ENCODE measurements at places on chromosomes 16 and 17.

DNA sequence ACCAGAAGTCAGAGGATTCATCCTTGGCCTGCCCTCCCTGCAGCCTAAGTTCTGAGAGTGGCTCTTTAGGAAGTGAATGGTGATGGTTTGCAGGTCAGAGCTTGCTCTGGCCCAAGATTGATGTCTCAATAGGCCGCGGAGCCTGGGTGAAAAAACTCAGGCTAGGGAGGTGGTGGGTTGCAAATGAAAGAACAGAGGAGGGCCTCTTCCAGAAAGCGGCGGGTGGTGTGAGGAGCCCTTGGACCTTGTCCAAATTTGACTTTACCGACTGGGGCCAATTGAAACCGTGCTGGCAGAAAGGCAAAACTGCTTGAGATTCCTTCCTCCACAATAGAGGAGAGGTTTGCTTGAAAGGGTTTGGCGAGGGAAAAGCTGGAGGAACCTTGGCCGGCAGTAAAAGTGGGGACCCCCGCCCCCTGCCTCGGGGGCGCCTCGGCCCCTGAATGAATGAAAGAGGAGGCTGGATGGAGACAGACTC, 331.3 kb downstream of the SEC14L1 start:
- no peak for DNase-seq

DNA sequence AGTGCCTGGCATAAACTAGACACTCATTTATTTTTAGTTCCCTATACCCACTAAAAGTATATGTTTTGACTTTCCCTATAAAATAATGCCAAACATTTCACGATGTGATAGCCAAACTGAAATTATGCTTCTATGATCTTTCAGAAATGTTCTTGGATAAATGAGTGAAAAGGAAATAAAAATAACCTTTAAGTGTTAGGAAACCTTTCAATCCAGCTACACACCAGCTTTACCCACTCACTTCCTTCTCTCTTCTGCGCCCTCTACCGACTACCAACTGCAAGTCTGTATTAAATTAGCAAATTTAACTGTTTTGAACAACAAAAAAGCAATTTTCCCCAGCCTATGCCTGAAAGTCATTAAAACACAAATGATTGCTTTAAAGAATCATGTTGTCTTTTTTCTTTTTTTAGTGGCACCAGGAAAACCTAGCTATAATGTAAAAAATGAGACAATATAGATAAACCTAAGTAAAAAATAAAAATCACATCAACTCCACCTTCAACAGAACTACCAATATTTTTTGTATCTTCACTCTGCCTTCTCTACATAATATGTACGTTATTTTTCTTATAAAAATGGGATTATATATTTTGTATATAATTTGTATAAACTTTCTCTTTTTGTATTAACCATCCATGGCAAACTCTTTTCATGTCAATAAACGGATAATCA, 13.2 kb upstream of the TMEM100 start:
- no peak for DNase-seq

DNA sequence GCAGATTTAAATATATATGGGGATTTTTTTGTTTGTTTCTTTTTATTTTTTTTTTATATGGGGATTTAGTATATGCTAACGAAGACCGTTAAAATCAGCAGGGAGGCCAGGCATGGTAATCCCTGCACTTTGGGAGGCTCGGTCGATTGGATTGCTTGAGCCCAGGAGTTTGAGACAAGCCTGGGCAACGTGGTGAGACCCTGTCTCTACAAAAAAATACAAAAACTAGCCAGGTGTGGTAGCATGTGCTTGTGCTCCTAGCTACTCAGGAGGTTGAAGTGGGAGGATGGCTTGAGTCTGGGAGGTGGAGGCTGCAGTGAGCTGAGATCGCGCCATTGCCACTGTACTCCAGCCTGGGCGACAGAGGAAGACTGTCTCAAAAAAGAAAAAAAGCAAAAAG, 22.3 kb upstream of the MEIOC start:
- no peak for DNase-seq

DNA sequence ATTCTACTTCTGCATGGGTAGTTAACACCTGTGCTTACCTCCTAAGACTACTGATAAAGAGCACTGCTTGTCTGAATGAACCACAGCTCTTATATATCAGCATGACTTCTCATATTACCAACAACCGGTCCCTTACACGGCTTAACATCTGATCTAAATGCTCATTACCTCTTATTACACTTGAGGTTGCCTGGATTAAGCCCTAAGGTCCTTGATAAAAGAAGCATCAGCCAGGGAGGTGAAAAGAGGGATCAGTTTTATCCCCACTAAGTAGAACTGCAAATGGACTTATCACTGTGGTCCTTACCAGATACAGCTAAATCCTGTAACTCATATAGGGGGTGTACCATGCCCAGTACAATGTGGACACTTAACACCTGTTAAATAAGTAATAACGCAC, 8.2 kb upstream of the RSKR start:
- no peak for DNase-seq
